ENCODE measurements at places on chromosomes 13 and 19.

DNA sequence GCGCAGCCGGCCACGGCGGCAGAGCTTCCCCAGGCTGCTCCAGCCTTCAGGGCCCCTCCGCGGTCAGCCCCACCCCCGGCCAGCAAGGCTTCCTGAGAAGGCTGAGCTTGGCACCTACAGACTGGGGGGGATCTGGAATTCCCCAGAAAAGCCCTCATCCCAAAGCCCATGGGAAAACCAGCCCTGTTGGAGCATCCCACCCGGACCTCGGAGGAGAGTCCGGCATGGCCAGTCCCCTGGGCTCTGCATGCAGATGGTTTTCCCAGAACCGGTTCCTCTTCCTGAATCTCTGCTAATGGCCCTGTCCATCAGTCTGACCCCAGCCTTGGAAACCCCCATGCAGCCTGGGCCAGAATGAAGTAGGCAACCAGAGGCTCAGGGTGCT lies 10.3 kb downstream of the RASA3 start:
- no peak for DNase-seq

DNA sequence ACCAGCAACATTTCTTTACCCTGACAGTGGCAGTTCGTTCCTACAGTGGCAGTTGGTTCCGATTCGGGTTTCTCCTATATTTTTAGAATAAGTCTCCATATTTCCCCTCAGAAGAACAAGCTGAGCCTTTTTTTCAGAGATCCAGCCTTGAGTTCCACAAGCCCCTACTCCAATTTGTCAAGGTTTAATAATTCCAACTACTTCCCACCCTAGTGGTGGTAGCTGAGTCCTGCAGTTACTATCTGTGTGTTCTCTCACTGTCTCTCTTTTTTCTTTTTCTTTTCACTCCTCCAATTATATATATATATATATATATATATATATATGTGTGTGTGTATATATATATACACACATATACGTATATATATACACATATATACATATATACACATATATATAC lies 1347.3 kb downstream of the PCDH9 start:
- no peak for DNase-seq

GRCh38 chr19:7926021-7926726 lies at the start of gene CTXN1:
Gene CTXN1 (minus strand): TSS chr19:7926135. CDS start chr19:7925538, 597 bp downstream.
- peak; percentile 55 for DNase-seq

DNA sequence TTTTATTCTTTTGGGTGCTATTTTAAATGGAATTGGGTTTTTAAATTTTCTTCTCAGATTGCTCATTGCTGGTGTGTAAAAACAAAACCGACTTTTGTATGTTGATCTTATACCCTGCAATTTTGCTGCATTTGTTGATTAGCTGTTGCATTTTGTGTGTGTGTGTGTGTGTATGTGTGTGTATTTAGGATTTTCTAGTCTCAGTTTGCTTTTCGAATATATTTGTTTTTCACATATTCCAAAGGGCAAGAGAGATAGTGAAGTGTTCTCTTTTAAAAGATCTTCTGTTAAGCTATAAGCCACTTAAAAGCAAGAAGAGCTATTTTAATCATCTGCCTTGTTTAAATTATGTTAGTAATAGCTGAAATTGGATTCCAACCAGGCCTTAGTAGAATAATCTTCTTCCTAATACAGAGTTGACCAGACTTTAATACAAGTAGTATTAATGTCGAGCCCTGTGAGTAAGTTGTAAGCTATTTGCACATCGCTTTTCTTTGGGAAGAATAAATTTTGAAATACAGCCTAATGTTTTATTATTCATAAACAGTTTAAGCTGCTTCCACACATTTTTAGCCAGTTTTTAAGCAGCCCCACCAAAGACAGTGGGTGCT lies 57.4 kb downstream of the TM9SF2 start:
- DNase-seq, result peak; percentile 8

DNA sequence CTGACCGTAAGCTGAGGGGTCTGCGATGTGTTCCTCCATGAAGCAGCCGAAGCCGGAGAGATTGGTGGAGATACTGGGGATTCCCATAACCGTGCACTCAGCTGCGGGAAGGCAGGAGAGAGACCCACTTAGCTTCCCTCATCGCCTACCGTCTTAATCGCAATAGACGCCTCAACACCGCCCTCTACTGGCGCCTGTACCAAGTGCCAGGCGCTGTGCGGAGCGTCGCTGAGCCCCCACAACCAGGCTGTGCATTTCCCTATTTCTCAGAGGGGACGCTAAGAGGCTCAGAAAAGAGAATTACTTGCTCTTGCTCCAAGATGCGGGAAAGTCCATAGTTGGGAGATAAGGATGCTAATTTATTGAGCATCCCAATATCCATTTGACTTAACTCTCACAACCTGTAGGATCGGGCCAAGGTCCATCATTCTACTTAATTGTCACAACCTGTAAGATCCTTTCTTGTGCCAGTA lies 5.8 kb downstream of the FTL start:
- DNase-seq, result peak; percentile 72
